Activated CD8-positive, alpha-beta memory T cell treated with anti-CD3 and anti-CD28 coated beads for 48 hours (primary cell): ENCODE measurements at places on chromosomes 7 and 10.

- DNase-seq: no peak
Observed at GRCh38 chr10:70866424-70866823, 21.9 kb downstream of the PCBD1 start.

- no peak for DNase-seq
Observed at GRCh38 chr7:79968077-79968648, 166.5 kb upstream of the GNAI1 start.

DNA sequence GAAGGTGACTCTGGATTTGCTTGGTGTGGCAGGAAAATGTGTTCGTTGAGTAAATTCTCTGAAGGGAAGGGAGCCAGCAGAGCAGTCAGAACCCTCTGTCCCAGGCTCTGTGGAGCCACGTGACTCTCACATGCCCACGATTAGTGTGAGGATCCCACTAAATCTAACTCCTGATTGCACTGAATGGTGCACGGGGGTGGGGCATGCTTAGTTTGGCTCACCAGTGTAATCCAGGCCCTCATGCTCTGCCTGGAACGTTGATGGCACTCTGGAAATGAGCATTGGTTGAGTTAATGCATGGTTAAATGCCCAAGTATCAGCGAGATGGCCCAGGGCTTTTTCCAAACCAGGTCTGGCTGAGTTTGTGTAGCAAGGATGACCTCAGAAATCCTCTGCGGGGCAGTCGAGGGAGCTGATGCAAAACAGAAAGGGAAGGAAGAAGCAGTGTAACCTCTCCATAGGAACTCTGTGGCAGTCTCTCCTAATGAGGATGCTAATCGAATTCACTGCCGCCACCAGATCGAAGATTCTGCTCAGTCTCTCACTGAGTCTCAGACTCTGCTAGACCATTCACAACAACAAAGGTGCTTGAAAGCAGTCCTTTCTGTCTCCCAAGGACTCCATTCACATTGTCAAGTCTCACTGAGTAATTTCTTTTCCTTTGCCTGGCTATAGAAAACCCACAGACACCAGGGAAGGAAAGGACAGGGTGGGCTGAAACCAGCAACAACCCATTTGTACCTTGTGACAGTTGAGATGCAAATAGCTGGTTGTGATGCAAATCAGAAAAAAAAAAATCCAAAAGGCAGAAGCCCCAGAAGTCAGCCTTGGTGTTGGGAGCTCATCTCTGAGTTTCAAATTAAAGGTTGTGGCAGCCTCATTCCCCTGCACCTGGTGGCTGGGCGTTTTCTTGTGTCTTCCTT, 98.1 kb downstream of the C10orf105 start:
- DNase-seq: no peak

- DNase-seq: no peak
Observed at GRCh38 chr10:78505657-78506056, 472.0 kb downstream of the RPS24 start.

DNA sequence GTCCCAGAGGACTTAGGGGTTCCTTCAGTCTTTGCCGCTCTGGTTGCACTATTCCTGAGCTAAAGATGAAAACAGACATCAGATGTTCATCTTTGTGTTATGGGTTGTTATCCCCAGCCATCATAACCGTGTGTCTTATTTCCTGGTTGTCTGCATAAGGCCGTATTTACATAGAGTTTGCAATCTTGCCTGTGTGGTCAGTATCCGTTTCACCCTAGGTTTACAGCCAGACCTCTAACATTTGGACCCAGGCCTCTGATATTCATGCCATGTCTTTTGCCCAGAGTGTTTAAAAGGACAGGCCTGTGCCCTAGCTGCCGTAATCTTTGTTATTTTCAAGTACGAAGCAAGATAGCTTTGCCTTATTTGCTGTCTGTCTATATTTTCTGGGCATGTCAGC, 26.6 kb downstream of the LRRC4 start:
- DNase-seq: no peak

GRCh38 chr10:21501731-21502347, 23.6 kb downstream of the SKIDA1 start:
- no peak for DNase-seq

GRCh38 chr10:5813091-5813340, 218 bp downstream of the GDI2 start:
- no peak for DNase-seq

DNA sequence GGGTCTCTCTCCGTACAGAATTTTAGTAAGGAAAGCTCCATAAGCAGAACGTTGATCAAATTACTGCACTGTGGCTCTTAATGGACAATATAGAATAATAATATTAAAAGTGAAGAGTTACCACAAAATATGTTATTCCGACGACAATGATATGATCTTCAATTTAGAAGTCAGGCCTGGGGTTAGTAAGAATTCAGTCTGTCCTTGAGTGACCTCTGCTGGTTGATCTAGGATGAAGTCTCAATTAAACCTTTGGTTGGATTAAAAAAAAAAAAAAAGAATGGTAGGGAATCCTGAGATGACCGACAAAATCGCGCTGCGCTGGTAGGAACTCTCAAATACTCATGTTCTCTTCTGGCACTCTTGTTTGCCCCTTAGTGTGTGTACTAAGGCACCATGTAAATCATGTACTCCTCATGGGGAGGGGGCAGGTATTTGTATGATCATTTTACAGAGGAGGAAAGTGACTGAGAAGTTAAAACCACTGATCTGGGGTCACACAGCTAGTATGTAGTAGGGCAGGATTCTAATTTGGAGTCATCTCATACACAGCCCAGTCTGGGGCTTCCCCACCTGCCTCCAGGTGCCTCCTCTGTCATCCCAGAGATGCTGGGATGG, 161.3 kb upstream of the NPVF start:
- no peak for DNase-seq

- DNase-seq: no peak
Observed at GRCh38 chr7:29019896-29020295, 61.8 kb upstream of the TRIL start.

GRCh38 chr7:131900785-131901287, 344.4 kb upstream of the PODXL start:
- DNase-seq: no peak

DNA sequence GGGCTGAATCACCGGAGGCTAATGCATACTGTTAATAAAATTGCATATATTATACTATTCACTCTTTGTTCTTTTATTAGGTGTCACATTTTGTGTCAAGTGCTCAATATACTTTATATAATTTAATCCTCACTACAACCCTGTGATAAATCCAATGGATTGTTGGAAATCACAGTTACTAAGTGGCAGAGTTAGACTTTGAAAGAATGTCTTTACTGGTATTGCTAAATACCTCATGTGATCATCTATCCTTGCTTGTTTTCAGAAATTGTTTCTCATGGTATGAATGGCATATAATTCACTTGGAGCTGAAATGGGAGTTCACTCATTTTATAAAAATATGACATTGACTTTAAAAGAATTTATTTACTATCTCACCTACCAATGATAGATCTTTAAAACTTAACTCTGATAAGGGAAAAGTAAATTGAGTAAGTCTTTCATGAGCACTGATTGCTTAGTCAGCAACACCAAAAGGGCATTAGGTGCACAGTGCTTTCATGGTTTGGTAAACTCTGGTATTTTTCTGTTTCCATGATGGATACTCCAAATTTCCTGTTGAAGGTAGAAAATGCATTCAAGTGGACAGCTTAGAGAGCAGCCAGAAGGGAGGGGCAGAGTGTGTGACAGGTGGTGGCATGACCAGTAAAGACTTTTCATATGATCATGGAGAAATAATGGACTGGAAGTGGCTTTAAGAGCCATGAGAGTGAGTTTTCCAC, 22.6 kb downstream of the ENKUR start:
- DNase-seq: no peak

GRCh38 chr7:12054830-12055229, 156.3 kb upstream of the TMEM106B start:
- no peak for DNase-seq
